ENCODE measurements at places on chromosomes 16 and 17. TPM values are rescaled to one million over a fixed set of nuclear protein-coding genes. Genes with fewer than 3 reads are reported as not detected.

Gene DHRS7C
- polyA plus RNA-seq, result not detected

Gene CDRT4
- polyA plus RNA-seq, result 22.5 TPM

Gene ZNF287
- 13.1 TPM for polyA plus RNA-seq

Gene KCNG4
- not detected for polyA plus RNA-seq

Gene RRAD
- polyA plus RNA-seq, result 1.0 TPM

Gene EFCAB13
- 4.3 TPM for polyA plus RNA-seq

Gene TRPV3
- polyA plus RNA-seq, result 0.19 TPM

Gene CHRNE
- not detected for polyA plus RNA-seq

Gene DCAF7
- polyA plus RNA-seq, result 38.3 TPM

Gene MYOCD
- not detected for polyA plus RNA-seq

Gene KRTAP2-1
- polyA plus RNA-seq, result not detected

Gene SRL
- polyA plus RNA-seq, result not detected

Gene OTOP3
- polyA plus RNA-seq, result not detected

Gene FOXL1
- 0.24 TPM for polyA plus RNA-seq

Gene IL17C
- not detected for polyA plus RNA-seq

Gene TBC1D3H
- not detected for polyA plus RNA-seq

Gene BCO1
- not detected for polyA plus RNA-seq

Gene RAB11FIP4
- polyA plus RNA-seq, result 25.1 TPM

Gene BAIAP3
- 65.2 TPM for polyA plus RNA-seq

Gene ZC3H7A
- polyA plus RNA-seq, result 67.7 TPM

Gene RASD1
- polyA plus RNA-seq, result 57.7 TPM

Gene DBNDD1
- polyA plus RNA-seq, result 18.4 TPM

Gene NPB
- 1.7 TPM for polyA plus RNA-seq

Gene CCT6B
- 2.1 TPM for polyA plus RNA-seq

Gene SEPTIN12
- polyA plus RNA-seq, result 4.7 TPM

Gene CCDC40
- 15.0 TPM for polyA plus RNA-seq

Gene VMO1
- 1.6 TPM for polyA plus RNA-seq

Gene ARL17B
- polyA plus RNA-seq, result 28.2 TPM

Gene NOL11
- polyA plus RNA-seq, result 52.0 TPM

Gene ENPP7
- not detected for polyA plus RNA-seq

Gene CBX4
- polyA plus RNA-seq, result 31.9 TPM

Gene SPATA32
- not detected for polyA plus RNA-seq

Gene ALOX15B
- not detected for polyA plus RNA-seq

Gene EVI2B
- not detected for polyA plus RNA-seq

Gene ABCA8
- polyA plus RNA-seq, result not detected

Gene EMP2
- polyA plus RNA-seq, result not detected

Gene G6PC3
- polyA plus RNA-seq, result 16.7 TPM

Gene CD7
- polyA plus RNA-seq, result not detected

Gene EXOC3L1
- 0.96 TPM for polyA plus RNA-seq

Gene CARHSP1
- 102 TPM for polyA plus RNA-seq

Gene TBX2
- not detected for polyA plus RNA-seq

Data from neural cell (in vitro differentiated cells).